ENCODE measurements at places on chromosomes 4 and X. TPM values are rescaled to one million over a fixed set of nuclear protein-coding genes. Genes with fewer than 3 reads are reported as not detected.

MAGEB2 gene
- not detected for total RNA-seq

FREM3 gene
- total RNA-seq: not detected

ATOH1 gene
- total RNA-seq: 35.3 TPM

ARX gene
- 1.8 TPM for total RNA-seq

ZCCHC13 gene
- not detected for total RNA-seq

HPGDS gene
- not detected for total RNA-seq

MAML3 gene
- 16.8 TPM for total RNA-seq

CTAG1B gene
- not detected for total RNA-seq

SSX1 gene
- not detected for total RNA-seq

FMR1NB gene
- total RNA-seq: not detected
